Fibroblast of pulmonary artery (primary cell): ENCODE measurements at places on chromosomes 16 and 17.

GRCh38 chr17:11813871-11814270 is 183.4 kb downstream of the ZNF18 start:
- no peak for DNase-seq

GRCh38 chr16:46991729-46992704 is 18.5 kb upstream of the DNAJA2 start:
- no peak for DNase-seq

DNA sequence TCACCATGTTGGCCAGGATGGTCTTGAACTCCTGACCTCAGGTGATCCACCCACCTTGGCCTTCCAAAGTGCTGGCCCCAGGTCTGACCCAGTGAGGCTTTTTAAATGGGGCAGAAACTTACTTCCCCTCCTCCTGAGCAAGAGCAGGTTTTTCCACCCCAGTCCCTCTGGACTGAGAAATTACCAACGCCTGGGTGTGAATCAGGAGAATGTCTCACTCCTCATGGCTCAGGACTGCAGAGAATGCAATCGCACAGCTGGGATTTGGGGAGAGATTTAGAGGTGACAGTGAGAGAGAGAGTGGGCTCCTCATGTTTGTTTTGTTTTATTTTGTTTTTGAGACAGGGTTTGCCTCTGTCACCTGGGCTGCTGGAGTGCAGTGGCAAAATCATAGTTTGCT is 203.6 kb downstream of the RAB11FIP4 start:
- no peak for DNase-seq

- DNase-seq, result no peak
These were observed 35.4 kb downstream of the SYT17 start for GRCh38 chr16:19203374-19203966.

DNA sequence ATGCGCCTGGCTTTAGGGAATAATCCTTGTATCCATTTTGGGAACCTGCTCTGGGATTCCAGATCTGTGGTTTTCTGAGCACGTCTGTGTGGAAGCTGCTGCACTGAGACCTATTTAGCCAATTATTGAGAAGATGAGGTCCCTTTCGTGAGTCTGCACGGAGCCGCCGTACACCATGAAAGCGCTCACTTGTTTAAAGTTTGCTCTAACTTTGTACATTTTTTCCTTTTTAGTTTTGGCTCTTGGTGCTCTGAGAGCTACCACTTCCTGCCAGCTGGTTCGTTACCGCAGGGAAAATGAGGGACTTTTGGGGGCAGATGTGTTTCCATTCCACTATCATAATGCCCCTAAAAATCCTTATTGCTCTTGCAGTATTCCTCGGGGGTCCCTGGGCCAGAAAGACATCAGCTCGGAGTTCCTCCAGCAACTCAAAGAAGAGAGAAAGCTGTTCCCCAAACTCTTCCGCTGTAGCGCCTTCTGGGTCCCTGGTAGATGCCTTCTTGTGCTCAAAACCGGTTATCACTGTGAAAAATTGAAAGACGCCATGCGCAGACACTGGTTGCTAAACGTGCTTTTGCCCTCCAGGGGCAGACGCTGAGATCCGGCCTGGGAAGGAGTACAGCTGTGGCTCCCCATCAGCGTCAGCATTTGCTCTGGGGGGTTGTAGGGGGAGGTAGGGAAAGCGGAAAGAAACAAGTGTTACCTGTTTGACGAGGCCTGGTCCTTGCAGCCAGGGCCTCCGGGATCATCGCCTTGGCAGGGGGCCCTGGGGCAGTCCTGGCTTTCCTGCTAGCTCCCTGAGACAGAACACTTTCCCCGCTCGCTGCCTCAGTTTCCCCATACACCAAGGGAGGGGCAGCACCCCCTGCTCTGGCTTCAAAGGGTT is 238.1 kb downstream of the MRTFB start:
- no peak for DNase-seq

- peak; percentile 39 for DNase-seq
These were observed 19.1 kb downstream of the NGFR start for GRCh38 chr17:49514071-49514721.

- no peak for DNase-seq
These were observed 540.0 kb upstream of the GOT2 start for GRCh38 chr16:59274141-59274540.

DNA sequence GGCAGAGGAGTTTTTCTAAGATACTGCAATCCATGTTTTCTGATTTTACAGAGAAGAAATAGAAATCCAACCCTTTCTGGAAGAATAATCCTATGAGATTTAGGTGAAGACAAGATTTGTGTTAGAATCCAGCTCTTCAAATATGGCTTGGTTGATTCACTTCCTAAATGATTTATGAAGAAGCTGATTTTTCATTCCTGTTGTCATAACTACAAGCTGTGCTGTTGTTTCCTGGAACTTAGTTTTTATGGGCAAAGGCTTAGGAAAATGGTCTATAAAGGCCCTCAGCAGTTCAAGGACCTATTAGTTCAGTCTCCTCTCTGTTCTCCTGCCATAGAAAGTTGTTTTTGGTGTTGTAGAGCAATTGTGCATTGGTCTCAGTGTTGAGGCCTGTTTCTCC is 174.2 kb upstream of the FAM20A start:
- peak; percentile 62 for DNase-seq

DNA sequence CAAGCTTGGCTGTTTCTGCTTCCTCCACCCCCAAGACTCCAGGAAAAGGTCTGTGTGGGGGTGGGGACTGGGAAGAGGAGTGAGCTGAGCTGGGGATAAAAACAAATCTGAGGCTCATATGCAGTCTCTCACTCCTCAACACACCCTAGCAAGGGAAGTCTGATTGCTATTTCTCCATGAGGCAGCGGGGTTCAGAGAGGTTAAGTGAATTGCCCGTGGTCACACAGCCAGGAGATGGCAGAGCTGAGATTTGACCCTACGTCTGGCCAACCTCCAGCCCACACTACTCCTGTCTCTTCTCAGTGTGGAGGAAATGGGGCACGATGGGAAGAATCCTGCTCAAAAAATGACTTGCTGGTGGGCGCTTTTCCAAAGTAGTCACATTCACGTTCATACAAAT is 4.8 kb upstream of the ABCC3 start:
- DNase-seq, result no peak

- DNase-seq, result no peak
These were observed 811.6 kb upstream of the GOT2 start for GRCh38 chr16:59545721-59546120.

DNA sequence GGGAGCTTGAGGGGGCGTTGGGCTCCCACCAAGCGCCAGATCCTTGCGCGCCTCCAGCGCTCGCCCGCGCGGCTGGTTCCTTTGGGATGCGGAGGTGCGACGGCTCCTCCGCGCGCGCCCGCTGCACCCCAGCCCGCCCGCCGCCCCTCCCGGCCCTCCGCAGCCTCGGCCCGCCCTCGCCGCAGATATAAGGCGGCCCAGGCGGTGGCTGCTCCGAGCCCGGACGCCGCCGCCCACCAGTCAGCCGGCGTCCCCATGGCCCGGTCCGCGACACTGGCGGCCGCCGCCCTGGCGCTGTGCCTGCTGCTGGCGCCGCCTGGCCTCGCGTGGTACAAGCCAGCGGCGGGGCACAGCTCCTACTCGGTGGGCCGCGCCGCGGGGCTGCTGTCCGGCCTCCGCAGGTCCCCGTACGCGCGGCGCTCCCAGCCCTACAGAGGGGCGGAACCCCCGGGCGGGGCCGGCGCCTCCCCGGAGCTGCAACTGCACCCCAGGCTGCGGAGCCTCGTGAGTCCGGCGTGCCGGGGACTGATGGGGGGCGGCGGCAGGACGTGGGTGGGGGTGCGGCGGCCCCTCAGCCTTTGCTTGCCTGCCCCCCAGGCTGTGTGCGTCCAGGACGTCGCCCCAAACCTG is at the start of gene NPB:
NPB (plus strand) TSS at position 216 of the 630 bp plus-strand sequence; CDS start at position 256, 40 bp downstream.
- DNase-seq, result no peak

DNA sequence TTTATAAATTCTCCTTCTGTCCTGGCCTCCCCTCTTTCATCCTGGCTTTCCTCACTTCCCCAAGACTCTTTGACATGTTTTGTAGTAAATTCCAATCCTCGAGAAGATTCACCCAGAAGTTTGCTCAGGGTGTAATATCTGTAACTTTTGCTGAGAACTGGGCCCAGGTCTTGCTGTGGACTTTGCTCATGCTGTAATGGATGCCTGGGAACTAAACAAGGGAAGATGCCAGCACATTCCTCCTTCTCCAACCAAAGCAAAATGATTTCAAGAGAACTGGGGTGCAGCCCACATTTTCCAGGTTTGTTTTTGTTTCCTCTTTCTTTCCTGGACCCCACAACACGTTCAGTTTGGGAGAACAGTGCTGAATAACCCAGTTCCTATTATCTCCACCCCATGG is 6.6 kb upstream of the SALL1 start:
- DNase-seq, result no peak

DNA sequence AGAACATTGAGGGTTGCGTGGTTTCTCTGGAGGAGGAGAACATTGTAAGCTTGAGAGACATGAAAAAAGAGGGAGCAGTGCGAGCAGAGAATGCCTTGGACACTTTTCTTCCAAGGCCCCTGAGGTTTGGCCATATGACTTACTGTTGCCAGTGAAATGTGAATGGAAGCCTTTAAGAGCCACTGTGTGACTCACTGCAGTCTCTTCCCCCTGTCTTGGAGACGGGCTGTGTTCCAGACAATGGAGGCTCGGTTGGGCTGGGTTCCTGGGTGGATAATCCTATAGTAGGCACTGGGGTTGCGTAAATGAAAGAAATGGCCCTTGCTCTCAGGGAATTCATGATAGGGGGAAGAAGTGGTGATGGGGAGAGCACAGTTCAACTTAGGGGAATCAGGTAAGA is 75.5 kb downstream of the SHISA9 start:
- DNase-seq, result no peak

DNA sequence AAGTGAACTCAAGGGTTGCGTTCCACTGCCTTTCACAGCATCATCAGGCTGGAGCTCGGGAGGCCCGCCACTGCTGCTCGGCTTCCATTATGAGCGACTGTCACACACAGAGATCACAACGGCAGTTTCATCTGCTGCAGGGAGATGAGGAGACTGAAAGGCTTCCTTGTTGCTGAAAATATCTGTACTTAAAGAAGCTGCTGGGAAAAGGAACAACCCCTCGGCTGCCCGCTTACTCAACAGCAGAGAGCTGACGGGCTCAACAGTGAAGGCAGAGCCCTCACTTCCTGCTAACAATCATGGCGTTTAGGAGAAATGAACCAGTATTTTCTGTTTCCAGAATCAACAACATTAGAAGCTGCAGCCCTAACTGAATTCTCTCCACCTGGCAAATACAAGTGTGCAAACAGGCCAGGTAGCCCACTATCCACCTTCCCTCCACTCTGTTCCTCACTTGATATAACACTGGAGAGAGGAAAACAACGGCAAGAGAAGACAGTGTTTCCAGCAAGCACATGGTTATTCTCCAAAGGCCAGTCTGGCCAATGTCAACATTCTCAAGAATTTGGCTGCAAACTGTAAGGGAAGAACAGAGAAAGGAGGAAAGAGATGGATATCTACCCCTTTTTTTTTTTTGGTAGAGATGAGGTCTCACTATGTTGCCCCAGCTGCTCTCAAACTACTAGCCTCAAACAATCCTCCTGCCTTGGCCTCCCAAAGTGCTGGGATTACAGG is 33.7 kb downstream of the MBTPS1 start:
- no peak for DNase-seq

DNA sequence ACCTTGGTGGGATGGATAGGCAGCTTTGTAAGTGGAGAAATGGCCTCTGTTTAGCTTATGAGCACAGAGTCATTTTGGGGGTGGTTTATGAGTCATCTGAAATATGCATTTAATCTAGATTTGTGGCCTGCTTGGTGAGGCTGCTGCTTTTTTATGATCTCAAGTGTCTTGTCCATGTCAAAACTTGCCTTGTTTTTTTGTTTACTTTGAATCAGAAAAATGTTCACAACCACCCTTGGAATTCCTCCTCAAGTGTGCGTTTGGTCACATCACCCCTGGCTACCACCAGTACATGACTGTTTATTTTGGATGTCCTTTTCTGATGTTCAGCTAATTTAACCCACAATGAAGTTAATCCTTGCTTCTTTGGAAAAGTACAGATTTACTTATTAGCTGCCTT is 64.6 kb downstream of the FTO start:
- DNase-seq, result peak; percentile 91

DNA sequence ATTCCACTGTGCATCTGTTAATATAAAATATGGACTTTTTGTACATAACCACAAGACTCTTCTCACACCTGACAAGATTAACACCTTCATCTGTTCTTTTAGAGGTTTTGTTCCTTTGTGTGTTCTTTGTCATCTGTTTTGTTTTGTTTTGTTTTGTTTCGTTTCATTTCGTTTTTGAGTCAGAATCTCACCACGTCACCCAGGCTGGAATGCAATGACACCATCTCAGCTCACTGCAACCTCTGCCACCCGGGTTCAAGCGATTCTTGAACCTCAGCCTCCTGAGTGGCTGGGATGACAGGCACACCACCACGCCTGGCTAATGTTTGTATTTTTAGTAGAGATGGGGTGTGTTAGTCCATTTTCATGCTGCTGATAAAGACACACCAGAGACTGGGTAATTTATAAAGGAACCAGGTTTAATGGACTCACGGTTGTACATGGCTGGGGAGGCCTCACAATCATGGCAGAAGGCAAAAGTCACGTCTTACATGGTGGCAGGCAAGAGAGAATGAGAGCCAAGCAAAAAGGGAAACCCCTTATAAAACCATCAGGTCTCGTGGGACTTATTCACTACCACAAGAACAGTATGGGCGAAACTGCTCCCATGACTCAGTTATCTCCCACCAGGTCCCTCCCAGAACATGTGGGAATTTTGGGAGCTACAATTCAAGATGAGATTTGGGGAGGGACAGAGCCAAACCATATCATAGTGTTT is 22.3 kb downstream of the C16orf90 start:
- DNase-seq, result no peak

GRCh38 chr16:85293904-85294642 is 181.8 kb upstream of the CIBAR2 start:
- DNase-seq, result no peak

GRCh38 chr16:82005027-82005830 is 6.0 kb downstream of the SDR42E1 start:
- DNase-seq, result no peak
